ENCODE measurements at places on chromosomes 1 and 21. TPM values are rescaled to one million over a fixed set of nuclear protein-coding genes. Genes with fewer than 3 reads are reported as not detected.

The KCNJ6 gene
- under 0.01 TPM for total RNA-seq

The FCER1G gene
- 5.1 TPM for total RNA-seq

The OR2L13 gene
- total RNA-seq, result 3.8 TPM

The F13B gene
- not detected for total RNA-seq

The PLEKHN1 gene
- total RNA-seq, result 0.54 TPM

The TINAGL1 gene
- 8.1 TPM for total RNA-seq

The NBL1 gene
- 39.3 TPM for total RNA-seq

The TSSK3 gene
- 0.27 TPM for total RNA-seq

All from hematopoietic multipotent progenitor cell (in vitro differentiated cells).